ENCODE measurements at places on chromosomes 7 and 10. TPM values are rescaled to one million over a fixed set of nuclear protein-coding genes. Genes with fewer than 3 reads are reported as not detected.

The ELMO1 gene
- total RNA-seq = 124 TPM

The VWDE gene
- not detected for total RNA-seq

The FAM20C gene
- 21.0 TPM for total RNA-seq

The MRPL32 gene
- total RNA-seq = 48.7 TPM

The NODAL gene
- total RNA-seq = not detected

The ADCY1 gene
- 0.94 TPM for total RNA-seq

The HOXA9 gene
- total RNA-seq = 8.8 TPM

The KCND2 gene
- total RNA-seq = 8.0 TPM

The SLC25A13 gene
- total RNA-seq = 36.6 TPM

The C10orf53 gene
- not detected for total RNA-seq

The PDE6C gene
- not detected for total RNA-seq

The OR9A2 gene
- not detected for total RNA-seq

The BTBD16 gene
- total RNA-seq = not detected

The PLEKHA1 gene
- 31.8 TPM for total RNA-seq

The TMEM184A gene
- 0.17 TPM for total RNA-seq

The CYP26A1 gene
- not detected for total RNA-seq

The FAM25A gene
- not detected for total RNA-seq

The ADARB2 gene
- under 0.01 TPM for total RNA-seq

The GALNT17 gene
- 10.8 TPM for total RNA-seq

The MSMB gene
- total RNA-seq = not detected

The ANKRD61 gene
- total RNA-seq = not detected

The CFTR gene
- 2.6 TPM for total RNA-seq

The RBP3 gene
- not detected for total RNA-seq

The CHST3 gene
- 13.8 TPM for total RNA-seq

The ADAM12 gene
- 12.8 TPM for total RNA-seq

The SPACDR gene
- total RNA-seq = not detected

The AP1S1 gene
- 16.0 TPM for total RNA-seq

The OR2A1 gene
- total RNA-seq = 0.66 TPM

The CDNF gene
- 2.4 TPM for total RNA-seq

The SPRN gene
- not detected for total RNA-seq

The YKT6 gene
- 43.3 TPM for total RNA-seq

The GRID2IP gene
- total RNA-seq = not detected

The UCN3 gene
- not detected for total RNA-seq

The CCDC126 gene
- 17.4 TPM for total RNA-seq

The MRC1 gene
- total RNA-seq = 228 TPM

The PLAC9 gene
- 43.5 TPM for total RNA-seq

Data from subcutaneous adipose tissue (tissue), 4 donors.